ENCODE measurements at places on chromosomes 5 and 9. TPM values are rescaled to one million over a fixed set of nuclear protein-coding genes. Genes with fewer than 3 reads are reported as not detected.

DNA sequence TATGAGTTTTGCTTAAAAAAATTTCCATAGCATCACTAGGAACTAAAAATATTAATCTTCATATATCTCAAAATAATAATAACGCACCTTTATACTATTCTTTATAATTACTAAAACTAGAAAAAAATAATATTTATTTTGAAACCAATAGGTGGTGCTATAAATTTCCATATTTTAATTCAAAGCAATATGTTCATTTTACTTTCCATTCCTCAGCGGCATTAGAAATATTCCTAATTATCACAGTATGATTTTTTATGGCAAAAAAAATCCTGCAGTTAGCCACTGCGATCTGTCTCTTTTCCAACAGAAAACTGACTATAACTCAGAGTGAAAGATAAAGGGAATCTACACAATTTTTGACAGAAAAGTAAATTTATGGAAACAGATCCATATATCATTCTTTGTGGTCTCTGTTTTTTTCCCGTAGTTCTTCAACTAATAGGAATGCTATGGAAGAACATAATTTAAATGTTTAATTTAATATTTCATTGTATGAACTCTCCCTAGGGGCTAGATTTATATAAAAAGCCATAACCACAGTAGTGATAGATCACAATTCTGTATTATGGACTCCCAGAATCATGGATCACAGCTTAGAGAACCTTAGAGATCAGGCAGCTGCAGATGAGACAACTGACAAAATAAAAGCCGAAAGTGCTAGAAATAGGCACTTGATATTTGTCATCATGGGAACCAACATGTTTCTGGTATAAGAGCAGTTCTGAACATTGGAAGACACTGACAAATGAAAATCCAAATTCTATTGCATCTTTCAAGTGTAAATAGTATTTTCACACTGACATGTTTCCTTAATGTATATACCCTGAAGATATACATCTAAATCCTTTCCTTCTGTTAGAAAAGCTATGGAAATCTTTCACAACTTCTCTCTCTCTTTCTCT lies 167.7 kb upstream of the MPDZ start:
- H3K4me1 ChIP-seq = peaks cover 17% of the 10 kb centered on the region
- no peaks in the 10 kb centered on the region for H3K27me3 ChIP-seq
- no peak overlapping the region for H3K4me3 ChIP-seq

DNA sequence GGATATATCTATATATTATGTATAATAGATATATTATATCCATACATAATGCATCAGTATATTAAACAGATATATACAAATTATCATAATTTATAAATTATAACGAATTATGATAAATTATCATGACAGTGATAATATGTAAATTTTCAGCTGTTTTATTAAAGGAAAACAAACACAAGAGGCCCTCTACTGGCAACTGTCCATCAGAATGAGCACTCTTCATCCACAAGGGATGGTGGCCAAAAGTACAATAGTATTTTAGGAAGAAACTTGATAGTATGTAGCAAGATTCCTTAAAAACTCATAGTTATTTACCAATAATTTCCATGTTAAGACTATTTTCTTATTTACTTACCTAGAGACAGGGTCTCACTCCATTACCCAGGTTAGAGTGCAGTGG lies 113.3 kb upstream of the LPAR1 start:
- peak; percentile 28 for DNase-seq
- no peak overlapping the region for H3K27ac ChIP-seq
- H3K27me3 ChIP-seq = no peaks in the 10 kb centered on the region
- no peaks in the 10 kb centered on the region for H3K36me3 ChIP-seq

- no peaks in the 10 kb centered on the region for H3K36me3 ChIP-seq
- no peaks in the 10 kb centered on the region for H3K4me1 ChIP-seq
- DNase-seq = no peak
- no peaks in the 10 kb centered on the region for H3K27me3 ChIP-seq
Observed at GRCh38 chr9:93976973-93977372, 21.8 kb upstream of the BARX1 start.

DNA sequence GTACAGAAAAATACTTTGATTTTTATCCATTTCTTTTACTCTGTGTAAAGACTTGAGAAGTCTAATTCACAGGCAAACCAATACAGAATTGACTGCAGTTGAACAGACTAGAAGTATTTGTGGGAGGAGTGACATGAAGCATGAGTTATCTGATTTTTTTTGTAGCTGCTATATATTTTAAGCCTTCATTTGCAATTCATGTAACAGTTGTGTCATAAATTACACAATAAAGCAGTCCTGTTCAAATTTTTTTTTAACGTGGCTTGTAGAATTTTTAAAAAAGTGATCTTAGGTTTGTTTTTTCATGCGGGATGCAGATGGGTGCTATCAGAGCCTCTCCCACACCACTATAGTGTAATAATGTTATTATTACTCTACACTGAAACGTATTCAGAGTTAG lies 2.9 kb upstream of the MAML1 start:
- peaks cover 69% of the 10 kb centered on the region for H3K36me3 ChIP-seq
- no peak overlapping the region for H3K4me3 ChIP-seq
- H3K4me1 ChIP-seq = peaks cover 10% of the 10 kb centered on the region
- DNase-seq = no peak
- H3K27me3 ChIP-seq = no peaks in the 10 kb centered on the region

Gene NUDT12
- total RNA-seq = 10.2 TPM

Gene TMC1
- 0.75 TPM for total RNA-seq

Gene LECT2
- total RNA-seq = not detected

Data from A673 (cell line).